ENCODE measurements at places on chromosomes 2 and 18.

DNA sequence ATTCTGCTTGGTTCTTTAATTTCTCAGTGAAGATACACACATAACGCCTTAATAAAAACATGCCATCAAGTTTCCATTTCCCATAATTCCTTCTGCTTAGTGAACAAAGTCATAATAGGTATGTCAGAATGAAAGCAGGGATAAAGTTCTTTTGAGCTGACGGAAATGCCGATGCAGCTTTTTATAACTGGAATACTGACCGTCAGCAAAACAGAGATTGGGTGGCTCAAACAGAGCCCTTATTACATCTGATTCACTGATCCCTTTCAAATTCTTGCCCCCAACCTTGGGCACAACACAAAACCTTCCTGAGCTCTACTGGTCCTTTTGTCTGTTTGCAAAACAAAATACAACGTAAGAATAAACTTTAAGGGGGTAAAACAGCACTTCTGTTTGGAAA, 140.4 kb downstream of the CDH2 start:
- no peak for DNase-seq

- peak; percentile 54 for DNase-seq
These were observed 5.0 kb downstream of the SFTPB start for GRCh38 chr2:85662899-85663593.

DNA sequence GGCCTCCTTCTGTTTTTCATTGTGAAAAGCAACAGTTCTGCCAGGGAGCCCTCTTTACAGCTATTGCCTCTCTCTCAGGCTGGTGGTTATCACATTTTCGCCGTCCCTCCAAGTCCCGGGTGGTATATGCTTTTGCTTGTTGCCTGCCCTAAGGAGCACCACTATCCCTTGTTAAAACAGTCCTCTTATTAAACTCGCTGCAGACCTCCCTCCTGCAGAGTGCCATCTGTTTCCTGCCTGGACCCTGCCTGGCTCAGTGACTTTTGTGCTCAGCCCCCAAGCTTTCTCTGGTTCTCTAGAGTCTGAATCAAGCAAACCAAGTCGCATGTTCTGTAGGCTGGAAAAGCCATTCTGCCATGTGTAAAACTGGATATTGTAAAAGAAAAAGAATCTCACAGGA, 72.1 kb upstream of the FHL2 start:
- DNase-seq, result no peak

GRCh38 chr2:240965296-240965904, 33.0 kb upstream of the SNED1 start:
- no peak for DNase-seq

GRCh38 chr18:12359515-12359927, 17.5 kb downstream of the AFG3L2 start:
- no peak for DNase-seq

DNA sequence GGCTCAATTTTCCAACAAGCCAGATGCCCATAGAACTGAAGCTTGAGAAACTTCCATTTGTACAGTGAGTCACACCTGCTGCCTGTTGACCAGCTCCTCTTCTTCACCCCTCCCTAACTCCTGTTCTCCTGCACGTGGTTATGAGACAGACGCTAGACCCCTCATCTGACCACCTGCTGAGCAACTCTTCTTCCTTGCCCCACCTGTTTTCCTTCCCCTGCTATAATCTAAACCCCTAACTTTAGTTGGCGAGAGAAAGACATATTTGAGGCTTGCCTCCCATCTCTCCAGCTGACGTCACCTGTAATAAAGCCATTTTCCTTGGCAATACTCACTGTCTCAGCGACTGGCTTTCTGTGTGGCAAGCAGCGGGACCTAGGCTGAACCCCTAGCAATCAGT, 22.3 kb upstream of the ITM2C start:
- no peak for DNase-seq

GRCh38 chr2:48932667-48933066, 177.1 kb upstream of the LHCGR start:
- DNase-seq, result no peak

- no peak for DNase-seq
These were observed 50.9 kb upstream of the SMAD2 start for GRCh38 chr18:47981320-47981719.

- no peak for DNase-seq
These were observed 53.8 kb downstream of the TRAPPC12 start for GRCh38 chr2:3433339-3433699.

DNA sequence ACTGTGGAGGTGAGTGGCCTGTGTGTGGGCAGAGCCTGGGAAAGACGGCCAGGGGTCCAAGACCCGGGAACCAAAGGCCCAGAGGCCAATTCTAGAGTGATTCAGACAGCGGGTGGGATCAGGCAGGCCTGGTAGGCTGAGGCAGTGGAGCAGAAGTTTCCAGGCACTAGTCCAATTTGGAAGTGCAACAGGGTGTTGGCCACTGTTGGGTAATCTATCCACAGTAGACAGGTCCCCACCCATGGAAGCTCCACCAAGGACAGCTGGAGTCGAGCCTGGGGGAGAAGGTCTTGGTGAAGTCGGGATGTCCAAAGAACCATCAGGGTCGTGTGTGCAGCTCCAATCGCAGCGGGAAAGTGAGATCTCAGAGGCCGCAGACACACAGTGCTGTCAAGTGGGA, 125.8 kb upstream of the COPS8 start:
- DNase-seq, result no peak

DNA sequence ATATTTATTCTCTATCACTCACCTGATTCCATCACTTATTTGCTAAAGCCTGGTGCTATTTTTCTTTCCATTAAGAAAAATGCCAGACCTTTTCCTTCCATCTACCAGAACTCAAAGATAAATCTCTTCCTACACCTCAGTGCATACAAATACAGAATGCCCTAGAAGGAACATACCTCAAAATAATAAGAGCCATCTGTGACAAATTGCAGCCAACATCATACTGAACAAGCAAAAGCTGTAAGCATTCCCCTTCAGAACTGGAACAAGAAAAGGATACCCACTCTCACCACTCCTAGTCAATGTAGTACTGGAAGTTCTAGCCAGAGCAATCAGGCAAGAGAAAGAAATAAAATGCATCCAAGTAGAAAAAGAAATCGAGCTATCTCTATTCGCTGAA, 315.9 kb upstream of the UBE2E3 start:
- no peak for DNase-seq

- peak; percentile 66 for DNase-seq
These were observed 1.1 kb downstream of the CYBRD1 start for GRCh38 chr2:171523088-171524017.
